ENCODE measurements at places on chromosomes 13 and 19.

GRCh38 chr13:59250336-59251189 is 913.2 kb downstream of the DIAPH3 start:
- no peak for DNase-seq

GRCh38 chr19:504616-505015 is 2.7 kb upstream of the TPGS1 start:
- DNase-seq, result no peak

GRCh38 chr19:18292810-18293641 is 11.6 kb upstream of the JUND start:
- no peak for DNase-seq

GRCh38 chr13:25686831-25687470 is 315.2 kb downstream of the ATP8A2 start:
- DNase-seq, result no peak

- DNase-seq, result no peak
These were observed 395.6 kb downstream of the KLF12 start for GRCh38 chr13:73738626-73739025.

DNA sequence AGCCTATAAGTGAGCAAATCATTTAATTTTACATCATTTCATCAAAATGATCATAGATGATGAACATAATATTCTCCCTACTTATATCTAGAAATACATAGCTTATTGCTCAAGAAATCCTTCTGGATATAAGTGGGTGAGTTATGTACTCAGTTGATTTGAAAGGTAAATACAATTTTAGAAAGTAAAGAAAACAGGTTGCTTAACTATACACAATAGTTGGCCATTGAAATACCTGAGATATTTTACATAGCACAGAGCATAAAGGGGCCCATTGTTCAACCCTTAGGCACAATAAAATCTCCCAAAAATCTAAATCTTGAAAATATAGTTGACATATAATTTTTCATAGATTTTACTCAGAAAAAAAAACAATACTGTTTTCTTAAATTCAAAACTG is 782.0 kb upstream of the KLHL1 start:
- no peak for DNase-seq

DNA sequence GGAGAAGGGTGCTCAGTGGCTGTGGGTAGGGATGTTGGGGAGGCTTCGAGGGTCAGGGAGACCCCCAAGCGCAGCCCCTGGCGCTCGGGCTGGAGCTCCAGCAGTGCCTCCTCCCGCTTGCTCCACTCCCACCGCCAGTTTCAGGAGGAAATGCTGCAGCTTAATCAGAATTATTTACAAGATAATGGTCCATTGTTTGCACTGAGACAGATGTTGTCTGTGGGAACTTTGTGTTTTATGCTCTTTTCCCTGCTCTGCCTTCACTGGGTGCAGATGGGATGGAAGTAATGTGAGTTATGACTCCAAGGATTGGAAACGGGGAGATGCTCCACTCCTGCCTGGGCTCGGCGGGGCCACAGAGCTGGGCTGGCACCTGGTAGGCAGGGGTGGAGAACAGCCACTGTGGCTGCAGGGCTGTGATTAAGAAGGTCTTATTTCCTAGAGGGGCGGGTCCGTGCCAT is 192.4 kb downstream of the ZNF536 start:
- no peak for DNase-seq

DNA sequence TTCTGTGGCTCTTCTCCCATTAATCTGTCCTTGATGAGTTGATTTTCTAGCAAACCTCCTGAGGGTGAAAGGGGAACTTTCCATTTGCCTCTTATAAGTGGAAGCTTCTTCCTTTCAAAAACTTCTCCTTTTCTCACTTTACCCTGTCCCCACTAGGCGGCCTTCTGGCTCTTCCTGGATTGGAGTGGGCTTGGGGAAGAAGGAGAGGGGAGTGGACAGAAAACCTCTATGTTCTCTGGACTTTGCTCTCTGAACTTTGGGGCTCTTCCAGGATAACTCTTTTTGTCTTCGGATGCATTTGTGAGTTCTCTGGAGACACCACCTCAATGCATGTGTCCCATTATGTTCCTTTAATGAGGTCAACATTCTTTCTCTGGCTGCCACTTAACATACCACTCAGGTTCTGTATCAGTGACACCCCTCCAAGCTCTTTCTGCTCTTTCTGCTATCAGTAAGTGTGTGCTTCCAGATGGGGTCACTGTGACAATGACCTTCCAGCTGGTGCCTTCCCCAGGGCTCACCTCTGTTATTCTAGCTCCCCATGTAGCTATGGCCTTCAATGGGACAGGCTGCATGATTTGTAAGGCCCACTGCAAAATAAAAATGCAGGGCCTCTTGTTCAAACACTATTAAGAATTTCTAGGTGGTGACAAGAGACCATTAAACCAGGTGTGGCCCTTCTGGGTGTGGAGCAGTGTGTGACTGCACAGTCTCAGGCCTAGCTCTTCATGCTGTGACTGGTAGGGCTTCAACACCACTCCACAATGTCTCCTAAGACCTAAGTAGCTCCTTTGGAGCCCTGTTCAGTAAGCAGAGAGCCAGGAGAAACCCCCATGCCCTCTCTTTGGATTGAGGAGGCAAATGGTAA is 389.2 kb downstream of the EFNB2 start:
- DNase-seq, result no peak

GRCh38 chr13:35954207-35954560 is 177.0 kb downstream of the DCLK1 start:
- DNase-seq, result no peak

DNA sequence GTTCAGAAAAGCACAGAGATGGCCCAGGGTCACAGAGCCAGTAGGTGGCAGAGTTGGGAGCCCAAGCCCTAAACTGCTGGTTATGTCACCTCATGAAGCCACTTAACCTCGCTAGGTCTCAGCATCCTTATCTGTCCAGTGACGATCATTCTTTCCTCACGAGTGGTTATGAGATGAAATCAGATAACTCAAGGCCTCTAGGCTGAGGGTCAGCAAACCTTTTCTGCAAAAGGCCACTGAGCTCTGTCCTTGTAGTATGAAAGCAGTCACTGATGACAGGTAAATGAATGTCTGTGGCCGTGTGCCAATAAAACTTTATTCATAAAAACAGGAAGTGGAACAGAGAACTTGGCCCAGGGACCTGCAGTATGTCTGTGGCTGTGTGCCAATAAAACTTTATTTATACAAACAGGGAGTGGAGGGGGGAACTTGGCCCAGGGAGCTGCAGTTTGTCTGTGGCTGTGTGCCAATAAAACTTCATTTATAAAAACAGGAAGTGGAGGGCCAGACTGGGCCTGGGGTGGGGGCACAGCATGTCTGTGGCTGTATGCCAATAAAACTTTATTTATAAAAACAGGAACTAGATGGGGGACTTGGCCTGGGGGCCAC is 71.2 kb downstream of the GNG7 start:
- DNase-seq, result no peak

- no peak for DNase-seq
These were observed 1.1 kb upstream of the NR2F6 start for GRCh38 chr19:17246681-17247425.

GRCh38 chr13:51674276-51674675 is 90.0 kb downstream of the WDFY2 start:
- no peak for DNase-seq

- DNase-seq, result no peak
These were observed 82.0 kb upstream of the SHISA2 start for GRCh38 chr13:26133851-26134250.

DNA sequence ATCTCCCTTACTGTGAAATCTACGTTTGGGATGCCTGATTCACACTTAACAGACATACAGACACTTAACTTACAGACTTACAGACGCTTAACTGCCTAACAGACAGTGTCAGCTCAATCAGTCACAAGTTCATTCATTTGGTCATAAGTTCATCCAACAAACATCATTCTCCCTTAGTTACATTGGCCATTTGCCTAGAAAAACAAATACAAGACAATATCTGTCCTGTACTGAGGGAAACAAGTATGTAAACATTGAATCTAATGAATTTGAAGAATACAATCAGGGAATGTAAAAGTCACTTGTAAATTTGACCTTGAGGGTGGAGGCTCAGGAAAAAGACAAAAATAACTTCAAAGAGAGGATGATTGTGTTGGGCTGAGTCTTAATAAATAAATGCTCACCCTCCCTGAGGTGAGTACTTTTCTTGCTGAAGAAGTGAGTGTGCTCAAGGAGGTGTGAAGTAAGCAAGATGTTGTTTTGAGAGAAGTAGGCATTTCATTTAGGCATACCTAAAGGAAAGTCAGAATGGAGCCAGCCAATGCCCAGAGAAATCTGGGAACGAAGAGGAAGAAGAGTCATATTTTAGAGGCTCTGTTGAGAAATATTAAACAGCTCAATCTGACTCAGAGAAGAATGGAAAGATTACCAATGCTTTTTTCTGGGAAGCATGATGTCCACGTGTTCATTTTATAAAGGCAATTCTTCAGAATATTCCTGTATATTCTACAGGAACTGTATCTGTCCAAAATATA is 958.4 kb upstream of the SLC10A2 start:
- DNase-seq, result no peak

GRCh38 chr19:18500799-18501198 is 21.1 kb downstream of the ELL start:
- DNase-seq, result no peak

DNA sequence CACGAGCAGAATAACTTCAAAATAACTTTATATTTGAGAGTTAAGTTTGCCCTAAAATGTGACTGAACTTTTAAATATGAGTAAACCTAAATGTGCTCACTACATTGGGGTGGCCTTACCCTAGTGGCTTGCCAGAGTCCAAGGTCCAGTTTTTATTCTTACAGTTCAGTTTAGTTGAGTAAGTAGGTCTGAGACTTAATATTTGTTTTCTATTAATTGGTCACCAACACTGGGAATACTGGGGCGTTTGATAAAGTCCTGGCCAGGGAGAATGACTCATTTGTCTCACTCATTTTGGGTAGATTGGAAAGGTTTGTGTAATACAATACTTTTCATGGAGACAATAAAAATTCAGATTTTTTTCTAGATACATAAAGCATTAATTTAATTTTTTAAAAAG is 127.8 kb upstream of the SPATA13 start:
- DNase-seq, result no peak

- no peak for DNase-seq
These were observed 11.9 kb downstream of the C19orf25 start for GRCh38 chr19:1467215-1467489.

DNA sequence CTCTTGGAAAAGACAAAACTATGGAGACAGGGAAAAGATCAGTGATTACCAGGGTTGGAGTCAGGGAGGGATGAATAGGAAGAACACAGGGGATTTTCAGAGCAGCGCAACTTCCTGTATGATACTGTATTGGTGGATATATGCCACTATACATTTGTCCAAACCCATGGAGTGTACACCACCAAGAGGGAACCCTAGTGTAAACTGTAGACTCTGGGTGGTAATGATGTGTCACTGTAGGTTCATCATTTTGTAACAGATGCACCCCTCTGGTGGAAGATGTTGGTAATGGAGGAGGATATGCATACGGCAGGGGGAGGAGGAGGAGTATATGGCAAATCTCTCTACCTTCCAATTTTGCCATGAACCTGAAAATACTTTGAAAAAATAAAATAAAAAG is 68.1 kb downstream of the UFM1 start:
- no peak for DNase-seq

- DNase-seq, result no peak
These were observed 385.8 kb downstream of the KLF12 start for GRCh38 chr13:73748404-73748803.

DNA sequence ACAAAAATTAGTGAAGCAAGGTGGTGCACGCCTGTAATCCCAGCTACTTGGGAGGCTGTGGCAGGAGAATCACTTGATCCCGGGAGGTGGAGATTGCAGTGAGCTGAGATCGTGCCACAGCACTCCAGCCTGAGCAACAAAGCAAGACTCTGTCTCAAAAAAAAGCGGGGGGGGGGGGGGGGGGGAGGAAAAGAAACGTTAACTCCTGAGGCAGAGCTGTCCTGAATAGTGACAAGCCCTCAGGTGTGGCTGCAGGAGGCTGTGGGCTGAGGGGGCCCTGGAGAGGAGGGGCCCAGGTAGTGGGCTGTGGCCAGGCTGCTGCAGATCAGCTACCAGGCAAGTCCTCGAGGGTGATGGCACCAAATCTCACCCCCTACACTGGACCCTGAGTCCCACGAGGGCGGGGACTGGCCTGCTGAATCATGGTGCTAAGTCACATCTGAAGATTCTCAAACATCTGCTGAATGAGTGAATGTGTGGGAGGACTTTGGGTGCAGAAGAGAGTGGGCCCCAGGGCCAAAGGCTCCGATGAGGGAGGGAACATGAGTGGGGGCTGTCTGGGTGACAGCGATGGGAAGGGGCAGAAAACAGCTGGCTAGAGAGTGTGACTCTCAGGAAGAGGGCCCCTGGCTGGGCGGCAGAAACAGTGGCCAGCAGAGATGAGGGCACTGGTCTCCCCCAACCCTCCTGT is 24.6 kb upstream of the ATP1A3 start:
- no peak for DNase-seq

- DNase-seq, result no peak
These were observed 326.0 kb downstream of the NALCN start for GRCh38 chr13:101090287-101090686.
